NCI-H774 (cell line): ENCODE measurements at places on chromosomes 3 and 15.

DNA sequence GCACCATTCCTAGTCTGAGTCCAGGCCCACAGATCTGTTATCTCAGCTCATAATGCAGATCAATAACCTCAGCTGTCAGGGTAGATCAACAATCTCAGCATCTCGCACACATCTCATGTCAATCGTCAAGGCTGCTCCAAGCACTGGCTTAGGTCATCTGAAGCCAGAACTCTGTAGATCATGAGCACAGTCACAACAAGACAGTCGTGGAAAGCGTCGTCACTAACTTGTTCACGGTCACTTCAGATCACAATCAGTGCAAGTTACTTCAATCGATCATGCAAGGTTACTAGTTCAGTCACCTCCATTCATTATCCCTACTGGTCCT lies 71.8 kb downstream of the RBPMS2 start:
- DNase-seq: no peak

GRCh38 chr15:68310178-68310803 lies 32.7 kb downstream of the FEM1B start:
- no peak for DNase-seq

GRCh38 chr3:44661189-44661588 lies 12.7 kb downstream of the ZNF35 start:
- DNase-seq: no peak

GRCh38 chr3:146746190-146746589 lies 141.0 kb upstream of the PLSCR5 start:
- no peak for DNase-seq

DNA sequence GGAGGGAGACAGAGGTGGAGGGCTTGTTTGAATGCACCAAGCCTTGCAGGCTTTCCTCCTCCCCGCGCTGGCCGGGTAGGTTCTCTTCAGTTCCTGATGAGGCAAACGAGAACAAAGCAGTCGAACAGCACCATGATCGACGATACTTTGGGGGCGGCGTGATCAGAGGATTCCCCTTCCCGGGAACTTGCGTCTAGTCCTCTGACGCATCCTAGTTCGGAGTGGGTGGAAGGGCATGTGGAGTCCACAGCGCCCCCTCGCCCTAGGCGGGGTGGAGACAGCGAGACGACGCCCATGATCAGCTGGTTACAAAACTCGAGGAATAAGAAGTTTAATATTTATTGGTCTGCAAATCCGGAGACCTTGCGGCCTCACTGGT lies 452 bp upstream of the SV2B start:
- DNase-seq: peak; percentile 58

- peak; percentile 17 for DNase-seq
These were observed 108.9 kb downstream of the FBLN2 start for GRCh38 chr3:13657660-13658435.

DNA sequence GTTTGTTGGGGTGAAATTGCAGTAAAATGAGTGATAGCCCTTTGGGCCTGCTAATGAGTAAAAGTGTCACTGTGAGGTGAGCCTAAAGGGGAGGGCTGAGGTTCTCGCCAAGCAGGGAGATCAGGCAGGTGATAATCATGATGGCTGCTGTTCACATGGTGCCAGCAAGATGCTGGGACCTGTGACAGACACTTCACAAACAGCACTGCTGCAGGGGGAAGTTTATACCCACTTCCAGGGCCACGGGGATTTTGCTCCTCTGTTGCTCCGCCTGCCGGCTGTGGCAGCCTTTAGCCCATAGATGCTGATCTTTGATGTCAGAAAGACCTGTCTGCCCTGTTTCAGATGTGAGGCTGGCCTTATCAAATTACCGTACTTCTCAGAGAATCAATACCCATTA lies 96.7 kb downstream of the SV2B start:
- DNase-seq: no peak

GRCh38 chr15:81754078-81754477 lies 291.7 kb downstream of the MEX3B start:
- no peak for DNase-seq

DNA sequence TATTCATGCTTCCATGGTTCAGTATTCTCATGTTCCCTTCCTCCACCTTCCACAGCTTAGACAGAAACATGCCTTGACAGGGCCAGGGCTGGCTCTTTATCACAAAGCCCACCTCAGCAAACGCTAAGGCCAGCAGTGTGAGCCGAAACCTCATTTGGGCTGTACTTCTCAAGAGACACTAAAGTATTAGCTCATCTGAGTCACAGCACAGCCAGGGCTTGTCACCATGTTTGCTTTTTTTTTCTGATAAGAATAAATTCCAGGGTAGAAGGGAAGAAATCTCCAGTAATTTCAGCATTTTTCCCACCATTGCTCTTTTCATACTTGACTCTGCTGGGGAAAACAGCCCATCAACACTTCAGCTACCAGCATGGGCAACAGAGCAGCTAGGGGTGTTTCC lies 95.4 kb downstream of the MYLK start:
- DNase-seq: no peak

DNA sequence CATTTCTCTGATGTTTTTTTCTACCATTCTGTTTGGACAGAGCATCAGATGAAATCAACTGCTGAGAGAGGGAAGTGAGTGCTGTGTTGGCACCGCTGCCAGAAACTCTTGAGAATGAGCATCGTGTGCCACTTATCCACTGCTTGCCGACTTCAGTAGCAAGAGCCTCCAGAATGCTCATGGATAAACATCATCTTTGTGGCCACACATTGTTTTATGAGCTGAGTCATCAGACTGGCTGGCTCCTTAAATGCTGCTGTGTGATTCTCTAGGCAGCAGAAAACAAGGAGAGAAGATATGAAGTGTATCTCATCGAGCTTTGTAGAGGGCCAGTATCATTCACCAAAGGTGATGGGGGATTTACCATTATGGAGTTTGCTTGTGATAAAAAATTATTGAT lies 3.4 kb upstream of the DOCK3 start:
- DNase-seq: no peak

DNA sequence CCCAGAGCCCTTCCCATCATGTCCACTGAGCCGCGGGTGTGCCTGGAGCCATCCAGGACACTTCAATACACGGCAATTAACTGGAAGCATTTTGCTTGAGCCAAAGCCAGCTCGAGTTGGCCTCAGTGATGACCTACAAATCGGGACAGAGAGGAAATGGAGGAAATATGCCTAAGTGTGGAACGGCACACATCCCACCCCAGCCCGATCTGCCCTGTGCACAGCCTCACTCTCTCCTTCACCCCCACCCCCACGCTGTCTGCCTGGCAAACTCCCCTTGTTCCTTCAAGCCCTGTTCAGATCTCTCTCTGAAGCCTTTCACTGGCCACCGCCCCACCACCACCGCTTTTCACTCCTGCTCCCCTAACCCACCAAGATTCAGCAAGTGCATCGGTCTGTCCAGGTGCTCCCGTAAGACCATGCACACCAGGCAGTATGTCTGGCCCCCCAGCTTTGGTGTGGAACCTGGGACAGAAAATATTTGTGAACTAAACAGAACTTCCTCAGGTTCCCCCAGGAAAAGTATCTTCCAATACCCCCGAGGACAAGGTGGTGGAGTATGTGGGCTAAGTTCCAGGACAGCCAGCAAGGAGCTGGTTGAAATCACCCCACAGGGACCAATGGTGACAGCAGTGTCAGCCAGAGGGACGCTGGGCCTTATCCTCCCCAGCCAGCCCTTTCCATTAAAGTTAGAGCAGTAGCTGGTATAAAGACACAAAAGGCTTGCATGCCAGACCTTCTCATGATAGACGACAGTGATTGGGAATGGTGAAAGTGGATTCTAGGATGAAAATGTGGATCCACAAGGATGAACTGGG lies 83.7 kb downstream of the VGLL4 start:
- no peak for DNase-seq

DNA sequence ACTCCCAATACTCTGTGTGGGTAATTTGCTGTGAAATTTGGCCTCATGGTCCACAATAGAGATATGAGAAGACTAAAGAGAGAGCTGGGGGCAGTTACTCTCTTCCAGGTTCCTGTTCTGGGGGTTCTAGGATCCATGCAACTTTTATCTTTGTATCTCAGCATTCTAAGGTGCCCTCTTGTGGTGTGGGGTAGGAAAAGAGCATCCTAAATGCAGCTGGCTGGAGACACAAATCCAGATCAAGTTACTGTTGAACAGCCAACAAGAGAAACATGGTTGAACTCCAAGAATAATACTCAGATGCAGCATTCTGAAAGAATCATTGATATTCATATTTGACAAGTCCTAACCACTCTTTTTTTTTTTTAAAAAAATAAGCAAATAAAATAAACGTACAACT lies 238.2 kb downstream of the GREM1 start:
- DNase-seq: no peak

GRCh38 chr3:194571491-194572142 lies 61.6 kb downstream of the TMEM44 start:
- no peak for DNase-seq

DNA sequence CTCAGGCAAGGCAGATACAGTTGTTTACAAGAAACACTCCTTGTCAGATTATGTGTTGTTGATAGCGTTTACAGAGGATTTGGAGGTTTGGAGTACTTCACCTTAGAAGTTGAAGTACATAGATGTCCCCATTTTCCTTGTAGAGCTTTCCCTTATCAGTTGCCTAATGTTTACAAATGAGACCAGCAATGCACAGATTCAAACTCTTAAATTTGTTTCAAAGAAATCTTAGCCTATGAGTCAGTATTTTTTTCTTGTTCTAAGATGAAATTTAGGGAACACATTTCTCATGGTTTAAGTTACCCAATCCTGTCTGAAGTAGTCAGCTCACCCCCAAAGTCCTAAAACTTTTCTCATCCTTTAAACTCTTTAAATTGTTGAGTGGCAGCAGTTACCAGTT lies 6.3 kb upstream of the EIF5A2 start:
- no peak for DNase-seq

DNA sequence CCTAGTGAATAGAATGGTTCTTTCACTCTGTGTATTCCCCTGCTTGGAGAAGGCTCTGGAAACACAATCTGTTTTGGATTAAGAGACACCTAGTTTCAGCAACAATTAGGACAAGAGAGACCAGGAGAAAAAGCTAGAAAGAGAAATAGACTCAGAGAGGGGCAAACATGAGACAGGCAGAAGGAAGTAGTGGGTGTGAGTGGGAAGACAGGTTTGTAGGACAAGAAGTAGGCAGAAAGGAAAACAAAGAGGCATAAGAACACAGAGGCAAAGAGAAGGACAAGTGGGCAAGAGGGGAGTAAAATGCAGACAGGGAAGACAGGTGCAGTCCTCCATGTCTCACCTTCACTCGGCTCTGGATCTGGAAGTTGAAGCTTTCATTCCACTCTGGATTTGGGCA lies 13.5 kb downstream of the PLA2G4E start:
- DNase-seq: no peak

- DNase-seq: no peak
These were observed 4.5 kb upstream of the RPSA start for GRCh38 chr3:39401983-39402382.

- no peak for DNase-seq
These were observed 16.8 kb downstream of the UBE3A start for GRCh38 chr15:25422021-25422420.

DNA sequence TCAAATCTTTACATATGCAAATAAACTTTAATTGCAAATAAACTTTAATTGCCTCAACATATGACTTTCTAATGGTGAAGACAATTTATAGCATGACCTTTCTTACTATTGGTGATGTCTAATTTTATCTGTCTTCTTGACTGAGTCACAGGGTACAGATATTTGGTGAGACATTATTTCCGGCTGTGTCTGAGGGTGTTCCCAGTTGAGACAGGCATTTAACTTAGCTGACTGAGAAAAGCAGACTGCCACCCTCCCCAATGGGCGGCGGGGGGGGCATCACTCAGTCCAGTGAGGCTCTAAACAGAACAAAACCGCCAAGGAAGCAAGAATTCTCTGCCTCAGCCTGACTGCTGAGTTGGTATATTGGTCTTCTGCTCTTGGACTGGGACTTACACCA lies 160.0 kb downstream of the TBL1XR1 start:
- no peak for DNase-seq

DNA sequence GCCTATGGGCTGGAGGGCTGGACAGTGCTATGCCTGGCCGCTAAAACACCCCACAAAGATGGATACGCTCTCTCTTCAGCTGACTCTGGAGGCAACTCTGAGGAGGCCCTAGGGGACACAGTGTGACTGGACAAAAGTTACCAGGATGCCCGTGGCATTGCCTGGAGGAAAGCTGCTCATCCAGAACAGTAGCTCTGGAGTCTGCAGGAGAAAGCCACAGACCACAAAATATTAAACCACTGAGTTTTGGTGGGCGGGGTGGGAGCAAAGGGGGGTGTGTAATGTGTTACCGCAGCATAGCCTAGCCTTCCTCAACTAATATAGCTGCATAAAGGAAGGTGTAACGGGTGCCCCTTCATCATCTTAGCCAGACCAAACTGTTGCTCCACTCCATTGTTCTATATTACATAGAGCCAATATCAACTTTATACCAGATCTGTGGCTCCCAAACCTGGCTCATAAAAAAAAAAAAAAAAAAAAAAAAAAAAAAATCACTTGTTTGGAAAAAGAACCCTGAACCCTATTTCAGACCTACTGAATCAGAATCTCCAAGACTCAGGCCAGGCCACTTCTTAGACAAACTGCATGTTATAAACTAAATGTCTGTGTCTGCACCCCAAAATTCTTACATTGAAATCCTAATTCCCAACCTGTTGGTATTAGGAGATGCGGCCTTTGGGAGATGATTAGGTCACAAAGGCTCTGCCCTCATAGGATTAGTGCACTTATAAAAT lies 132.6 kb downstream of the TNIK start:
- no peak for DNase-seq

DNA sequence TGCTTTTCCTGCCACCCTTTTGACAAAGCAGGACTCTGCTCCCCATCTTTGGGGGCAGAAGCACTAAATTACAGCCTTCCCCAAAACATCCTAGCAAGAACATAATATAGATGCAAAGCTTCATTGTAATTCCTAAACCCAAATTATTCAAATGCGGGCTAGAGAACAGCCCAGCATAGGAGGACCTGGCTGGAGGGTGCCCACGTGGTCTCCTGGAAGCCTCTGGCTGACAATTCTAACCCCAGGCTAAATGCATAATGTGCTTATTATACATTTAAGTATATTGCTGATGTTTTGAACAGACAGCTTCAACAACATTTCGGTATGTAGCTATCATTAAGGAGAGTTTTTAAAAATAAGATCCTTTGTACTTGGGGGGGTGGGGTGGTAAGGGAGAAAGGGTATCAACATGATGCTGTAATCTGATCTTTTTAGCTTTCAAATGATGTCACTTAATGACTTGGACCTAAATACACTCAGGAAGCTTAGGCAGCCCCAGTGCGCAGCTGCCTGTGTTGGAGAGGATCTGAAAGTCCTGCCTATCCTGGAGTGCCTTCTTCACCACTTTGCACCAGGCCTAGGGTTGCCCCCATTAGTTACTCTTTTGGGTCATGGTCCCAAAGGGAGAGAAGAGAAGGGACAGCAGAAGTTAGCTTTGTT lies 57.2 kb upstream of the USP3 start:
- peak; percentile 49 for DNase-seq
